Esophagus squamous epithelium (tissue), 5 donors: ENCODE measurements at places on chromosomes 3 and 15. TPM values are rescaled to one million over a fixed set of nuclear protein-coding genes. Genes with fewer than 3 reads are reported as not detected.

GRCh38 chr3:193874997-193875593 is 260.9 kb upstream of the HES1 start:
- DNase-seq = no peak

GRCh38 chr3:110314512-110315114 is 757.0 kb upstream of the NECTIN3 start:
- DNase-seq = no peak

DNA sequence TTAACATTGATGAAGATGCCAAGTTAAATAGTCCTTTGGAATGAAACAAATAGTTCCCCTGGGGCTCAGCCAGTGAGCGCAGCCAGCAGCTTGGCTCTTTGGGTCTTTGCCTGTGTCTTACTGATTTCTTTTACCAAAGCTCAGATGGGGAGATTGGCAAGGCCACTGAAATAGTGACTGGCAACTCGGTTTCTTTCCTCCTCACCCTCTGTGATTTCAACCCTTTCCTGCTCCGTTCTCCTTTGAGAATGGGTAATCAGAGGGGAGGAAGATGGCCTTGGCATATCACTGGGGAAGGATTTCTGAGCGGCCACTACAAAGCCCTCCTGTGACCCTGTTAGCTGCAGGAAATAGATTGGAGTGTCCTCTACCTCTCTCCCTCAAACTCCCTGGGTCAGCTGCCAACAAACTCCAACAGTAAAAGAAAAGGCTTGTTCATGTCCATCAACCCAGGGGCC is 337.1 kb upstream of the LRRFIP2 start:
- DNase-seq = no peak

- no peak for DNase-seq
These were observed 55.3 kb upstream of the VILL start for GRCh38 chr3:37935290-37935668.

DNA sequence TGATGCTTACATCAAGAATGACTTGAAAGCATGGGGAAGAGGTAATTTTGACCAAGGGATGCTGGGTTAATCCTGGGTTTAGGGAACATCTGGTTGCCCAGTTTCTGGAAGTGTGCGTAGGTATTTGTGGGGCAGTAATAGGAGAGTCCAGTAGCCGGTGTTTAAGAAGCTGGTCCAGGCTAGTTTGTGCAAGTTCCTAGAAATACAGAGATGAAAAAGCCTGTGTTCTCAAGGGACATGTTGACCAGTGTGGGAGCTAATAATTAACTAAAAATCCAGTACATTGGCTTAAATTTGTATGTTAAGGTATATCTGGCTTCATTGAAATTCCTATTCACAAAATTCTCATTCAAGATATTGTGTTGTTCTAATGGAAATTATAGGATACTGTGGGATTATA is 51.2 kb downstream of the UBE2E2 start:
- no peak for DNase-seq

GRCh38 chr3:192570821-192571791 is 156.2 kb downstream of the FGF12 start:
- no peak for DNase-seq

DNA sequence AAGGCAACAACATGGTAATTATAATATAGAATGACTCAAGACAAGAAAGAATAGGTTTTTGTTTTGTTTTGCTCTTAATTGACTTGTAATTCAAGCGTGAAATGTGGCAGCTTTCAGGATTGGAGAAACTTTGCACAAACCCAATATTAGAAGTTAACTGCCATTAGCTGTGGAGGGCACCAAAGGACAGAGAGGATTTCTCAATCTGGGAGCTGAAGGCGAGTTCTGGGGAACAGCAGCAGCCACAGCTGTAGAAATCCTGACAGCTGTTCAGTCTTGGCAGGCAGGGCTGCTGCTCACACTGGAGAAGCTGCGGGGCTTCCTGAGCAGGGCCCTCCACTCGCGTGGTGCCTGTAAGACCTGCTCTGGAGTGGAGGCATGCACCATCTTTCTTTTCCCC is 182.2 kb upstream of the IL12A start:
- no peak for DNase-seq

DNA sequence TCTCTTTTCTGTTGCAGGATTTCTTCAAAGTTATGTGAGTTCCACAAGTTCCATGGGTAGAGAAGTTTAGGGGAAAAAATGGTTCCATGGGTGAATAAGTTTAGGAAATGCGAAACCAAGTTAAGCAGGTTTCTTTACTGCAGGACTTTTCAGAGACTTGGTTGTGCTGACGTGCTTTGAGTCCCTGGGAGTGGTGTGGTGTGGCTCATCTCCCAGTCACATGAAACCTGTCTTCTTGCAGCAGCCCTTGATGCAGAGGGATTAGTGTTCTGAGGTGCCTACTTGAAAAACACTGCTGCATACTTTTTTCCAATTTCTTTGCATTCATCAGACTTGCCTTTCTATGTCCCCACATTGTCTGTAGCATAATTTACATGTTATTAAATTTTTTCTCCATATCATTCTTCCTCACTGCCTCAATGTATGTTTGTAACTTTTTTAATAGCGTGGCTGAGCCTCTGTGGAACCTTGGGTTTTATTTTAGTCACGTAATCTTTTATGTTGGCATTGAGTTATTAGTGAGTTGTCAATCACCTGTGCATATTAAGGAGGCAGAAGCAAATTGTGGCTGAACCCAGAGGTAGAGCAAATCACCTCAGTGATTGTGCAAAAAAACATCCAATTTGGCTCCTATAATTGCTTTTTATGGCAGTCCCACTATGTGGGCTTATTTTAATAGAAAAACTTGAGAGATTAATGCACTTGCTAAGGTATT is 115.6 kb downstream of the CACNA2D3 start:
- no peak for DNase-seq

DNA sequence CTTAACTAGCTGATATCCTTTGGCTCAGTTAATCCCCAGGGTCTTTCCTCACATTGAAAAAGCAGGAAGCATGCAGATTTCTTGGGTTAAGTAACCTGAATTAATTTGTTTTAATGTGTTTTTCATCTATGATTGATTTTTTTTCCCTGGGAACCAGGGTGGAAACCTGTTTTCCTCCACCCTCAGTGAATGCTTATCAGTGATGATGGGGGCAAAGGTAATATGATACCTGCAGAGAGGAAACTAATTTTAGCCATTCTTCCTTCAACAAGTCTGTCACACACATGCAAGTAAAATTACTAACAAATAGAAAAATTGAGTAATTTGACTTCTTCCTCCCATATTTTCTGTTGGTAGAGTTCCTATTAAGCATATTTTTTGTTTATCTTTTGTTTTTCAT is 5.9 kb downstream of the CASR start:
- DNase-seq = no peak

DNA sequence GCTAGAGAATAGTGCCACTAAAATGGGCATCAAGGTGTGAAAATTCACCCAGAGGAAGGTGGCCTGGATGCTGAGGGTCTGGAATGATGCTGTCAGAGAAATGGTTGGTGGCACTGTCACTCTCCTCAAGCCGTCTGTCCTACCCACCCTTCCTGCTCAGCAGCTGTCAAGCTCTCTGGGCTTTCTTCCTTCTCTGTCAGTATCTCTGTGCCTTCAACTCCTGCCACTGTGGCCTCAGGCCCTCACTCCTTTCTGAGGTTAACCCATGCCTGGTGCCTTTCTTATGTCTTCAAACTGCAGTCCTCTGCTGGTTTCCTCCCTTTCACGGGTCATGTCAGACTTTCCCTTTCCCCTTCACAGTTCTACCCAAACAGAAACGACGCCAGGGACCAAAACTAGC is 4.4 kb downstream of the MYO5C start:
- no peak for DNase-seq

DNA sequence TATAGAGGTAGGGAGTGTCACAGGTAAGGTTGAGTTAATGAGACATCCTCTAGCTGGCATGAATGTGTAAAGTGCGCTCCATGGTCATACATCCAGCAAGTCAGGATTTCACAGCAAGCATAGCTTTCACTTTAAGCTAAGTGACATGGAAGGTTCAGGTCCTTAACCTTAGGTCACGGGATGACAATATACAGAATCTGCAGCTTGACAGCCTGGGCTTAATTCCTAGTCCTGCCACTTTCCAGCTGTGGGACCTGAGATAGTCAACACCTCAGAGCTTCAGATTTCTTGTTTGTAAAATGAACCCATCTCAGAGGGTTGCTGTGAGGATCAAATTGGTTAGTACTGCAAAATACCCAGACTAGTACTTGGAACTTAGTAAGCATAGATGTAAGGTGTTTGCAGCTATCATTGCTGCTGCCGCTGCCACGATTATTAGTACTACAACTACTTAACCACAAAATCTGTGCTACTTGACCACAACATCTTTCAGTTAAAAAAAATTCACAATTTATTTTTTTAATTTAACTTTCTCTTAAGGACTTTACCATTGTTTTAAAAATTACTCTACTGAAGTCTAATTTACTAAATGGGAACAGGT is 890.1 kb upstream of the CFAP20DC start:
- DNase-seq = no peak

- DNase-seq = no peak
These were observed 647.1 kb upstream of the KCNMB2 start for GRCh38 chr3:177889161-177889560.

DNA sequence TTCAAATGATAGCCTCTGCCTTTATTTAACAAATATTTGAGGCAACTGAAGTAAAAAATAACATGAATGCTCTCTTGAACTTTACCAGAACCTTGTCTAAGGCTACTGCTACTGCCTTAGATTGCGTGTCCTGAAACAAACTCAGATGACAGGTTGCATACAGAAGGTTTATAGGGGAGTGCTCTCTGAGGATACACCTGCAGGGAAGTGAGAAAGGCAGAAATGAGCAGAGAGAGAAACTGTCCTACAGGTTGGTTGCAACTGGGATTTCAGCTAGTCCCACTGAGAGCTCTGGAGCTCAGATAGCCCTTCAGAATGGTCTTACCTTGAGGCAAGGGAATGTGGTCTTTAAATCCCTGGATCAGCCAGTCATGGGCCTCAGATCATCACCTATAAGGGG is 165.5 kb downstream of the IL5RA start:
- DNase-seq = no peak

GRCh38 chr15:68990231-68990991 is 24.1 kb upstream of the NOX5 start:
- no peak for DNase-seq

Gene STAB1
- total RNA-seq = 49.1 TPM

Gene ZNF80
- not detected for total RNA-seq

Gene LIPC
- total RNA-seq = 1.1 TPM

Gene MAP6D1
- 5.1 TPM for total RNA-seq

Gene PCOLCE2
- 2.3 TPM for total RNA-seq

Gene RBM6
- total RNA-seq = 37.5 TPM

Gene DAZL
- total RNA-seq = not detected

Gene SIDT1
- total RNA-seq = 4.4 TPM

Gene TUSC7
- not detected for total RNA-seq

Gene TF
- total RNA-seq = 13.0 TPM

Gene CEP97
- total RNA-seq = 6.7 TPM

Gene AMIGO3
- total RNA-seq = not detected

Gene PLXNB1
- total RNA-seq = 108 TPM

Gene LRRIQ4
- total RNA-seq = not detected
